ENCODE measurements at places on chromosomes 13 and 19. TPM values are rescaled to one million over a fixed set of nuclear protein-coding genes. Genes with fewer than 3 reads are reported as not detected.

DNA sequence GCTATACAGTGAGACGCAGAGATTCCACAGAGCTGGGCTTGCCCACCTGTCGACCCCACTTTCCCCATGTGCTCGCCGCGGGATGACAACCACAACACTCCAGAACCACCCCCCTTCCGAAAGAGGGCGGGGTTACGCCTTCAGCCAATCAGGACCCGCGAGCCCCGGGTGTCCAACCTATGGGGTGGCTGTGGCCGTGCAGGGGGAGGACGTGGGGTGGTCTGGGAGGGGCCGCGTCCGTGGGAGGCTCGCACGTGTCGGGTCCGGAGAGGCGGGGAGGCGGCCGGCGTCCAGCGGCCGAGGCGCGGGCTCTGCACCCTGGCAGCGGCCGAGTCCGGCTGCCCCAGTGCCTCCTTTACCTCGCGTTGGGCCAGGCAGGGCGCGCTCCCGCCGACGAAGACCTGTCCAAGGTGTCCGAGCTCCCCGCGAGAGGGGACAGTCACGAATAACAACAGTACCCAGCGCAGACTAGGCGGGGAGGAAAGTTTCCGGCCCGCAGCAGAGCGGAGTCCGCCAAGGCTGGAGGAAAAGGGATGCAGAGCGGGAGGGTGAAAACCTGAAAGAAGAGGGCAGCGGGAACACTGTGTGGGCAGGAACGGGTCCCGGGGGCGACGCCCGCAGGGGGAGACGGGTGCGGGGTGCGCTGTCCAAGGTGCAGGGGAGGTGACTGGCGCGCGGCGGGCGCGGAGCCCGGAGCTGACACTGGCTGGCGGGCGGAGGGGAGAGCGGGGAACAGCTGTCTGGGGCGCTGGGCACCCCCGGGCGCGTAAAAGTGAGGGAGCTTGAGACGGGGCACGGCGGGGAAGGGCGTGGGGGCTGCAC lies 911 bp downstream of the ENOX1 start:
- H3K27ac ChIP-seq, result no peak overlapping the region
- H3K4me3 ChIP-seq, result peak overlapping the region; percentile 75
- peaks cover 64% of the 10 kb centered on the region for H3K27me3 ChIP-seq
- DNase-seq, result peak; percentile 88
- no peaks in the 10 kb centered on the region for H3K36me3 ChIP-seq

GRCh38 chr19:13506471-13506820 lies at the start of gene CACNA1A:
CACNA1A (minus strand) TSS chr19:13506479; CDS start chr19:13506224, 255 bp downstream.
- H3K4me3 ChIP-seq, result peak within 1 kb of the TSS; percentile 66
- H3K4me1 ChIP-seq, result no peaks in the 10 kb centered on the region
- H3K27me3 ChIP-seq, result peaks cover 58% of the 10 kb centered on the region
- no peak for DNase-seq
- H3K36me3 ChIP-seq, result no peaks in the 10 kb centered on the region
- no peak within 1 kb of the TSS for H3K27ac ChIP-seq

DNA sequence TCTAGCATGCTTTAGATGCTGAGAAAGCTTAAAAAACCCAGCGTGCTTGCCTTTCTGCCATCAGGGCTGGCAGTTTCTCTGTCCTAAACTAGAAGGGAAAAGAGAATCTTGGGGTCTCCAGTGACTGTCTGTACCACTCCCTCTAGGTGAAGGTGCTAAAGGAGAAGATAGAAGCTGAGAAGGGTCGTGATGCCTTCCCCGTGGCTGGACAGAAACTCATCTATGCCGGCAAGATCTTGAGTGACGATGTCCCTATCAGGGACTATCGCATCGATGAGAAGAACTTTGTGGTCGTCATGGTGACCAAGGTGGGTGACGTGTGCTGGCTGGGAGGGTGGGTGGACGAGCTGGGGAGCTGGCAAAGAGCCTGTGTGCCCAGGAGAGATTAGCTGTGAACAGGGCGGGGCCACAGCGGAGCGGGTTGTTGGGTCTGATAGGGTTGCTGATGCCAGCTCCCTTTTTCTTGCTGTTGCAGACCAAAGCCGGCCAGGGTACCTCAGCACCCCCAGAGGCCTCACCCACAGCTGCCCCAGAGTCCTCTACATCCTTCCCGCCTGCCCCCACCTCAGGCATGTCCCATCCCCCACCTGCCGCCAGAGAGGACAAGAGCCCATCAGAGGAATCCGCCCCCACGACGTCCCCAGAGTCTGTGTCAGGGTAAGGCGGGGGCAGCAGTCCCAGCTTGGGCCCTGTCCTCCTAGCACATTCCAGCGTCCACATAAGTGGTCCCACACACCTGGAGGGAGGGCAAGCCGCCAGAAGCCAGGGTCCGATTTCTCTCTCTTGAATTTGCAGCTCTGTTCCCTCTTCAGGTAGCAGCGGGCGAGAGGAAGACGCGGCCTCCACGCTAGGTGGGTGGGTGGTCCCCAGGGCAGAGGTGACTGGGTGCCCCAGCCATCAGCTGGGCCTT lies 2.3 kb downstream of the RAD23A start:
- DNase-seq, result no peak
- peak overlapping the region; percentile 84 for H3K4me3 ChIP-seq
- no peak overlapping the region for H3K27ac ChIP-seq
- no peaks in the 10 kb centered on the region for H3K4me1 ChIP-seq
- H3K36me3 ChIP-seq, result peaks cover 60% of the 10 kb centered on the region
- H3K27me3 ChIP-seq, result no peaks in the 10 kb centered on the region

- no peak for DNase-seq
- H3K4me3 ChIP-seq, result no peak overlapping the region
- no peak overlapping the region for H3K27ac ChIP-seq
- H3K36me3 ChIP-seq, result peaks cover 64% of the 10 kb centered on the region
- H3K4me1 ChIP-seq, result no peaks in the 10 kb centered on the region
Observed at GRCh38 chr13:79374578-79374977, 31.5 kb downstream of the RBM26 start.

- H3K36me3 ChIP-seq, result peaks cover 28% of the 10 kb centered on the region
- no peak overlapping the region for H3K27ac ChIP-seq
- DNase-seq, result peak; percentile 90
Observed at GRCh38 chr19:40578442-40578908, 1.8 kb downstream of the SHKBP1 start.

DNA sequence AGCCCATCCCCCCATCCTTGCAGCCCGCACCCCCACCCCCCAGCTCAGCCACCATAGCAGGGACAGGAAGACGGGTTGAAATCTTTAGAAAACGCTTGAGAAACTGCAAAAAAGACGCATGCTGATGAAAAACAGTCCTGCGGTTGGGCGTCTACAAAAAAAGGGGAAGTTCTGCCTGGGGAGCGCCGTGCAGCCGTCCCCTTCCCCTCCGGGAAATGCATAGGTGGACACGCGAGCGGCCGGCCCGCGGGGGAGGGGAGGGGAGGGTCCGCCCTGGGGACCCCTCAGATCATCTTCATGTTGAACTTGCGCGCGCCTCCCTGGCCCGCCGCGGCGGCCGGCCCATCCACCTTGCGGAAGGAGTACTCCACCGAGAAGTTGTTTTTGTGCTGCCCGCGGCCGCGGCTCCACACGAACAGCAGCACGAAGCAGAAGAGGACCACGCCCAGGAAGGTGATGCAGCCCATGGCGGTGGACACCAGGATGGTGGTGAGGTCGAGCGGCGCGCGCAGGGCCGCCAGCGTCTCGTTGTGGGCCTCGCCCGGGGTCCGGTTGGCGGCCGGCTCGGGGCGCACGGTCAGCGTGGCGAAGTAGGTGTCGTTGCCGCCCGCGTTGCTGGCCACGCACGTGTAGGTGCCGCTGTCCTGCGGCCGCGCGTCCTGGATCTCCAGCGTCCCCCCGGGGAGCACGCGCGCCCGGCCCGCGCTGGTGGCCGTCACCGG lies 7.9 kb upstream of the PEAK3 start:
- peaks cover 98% of the 10 kb centered on the region for H3K27me3 ChIP-seq
- no peaks in the 10 kb centered on the region for H3K36me3 ChIP-seq
- DNase-seq, result peak; percentile 70
- H3K4me3 ChIP-seq, result no peak overlapping the region
- H3K4me1 ChIP-seq, result no peaks in the 10 kb centered on the region

DNA sequence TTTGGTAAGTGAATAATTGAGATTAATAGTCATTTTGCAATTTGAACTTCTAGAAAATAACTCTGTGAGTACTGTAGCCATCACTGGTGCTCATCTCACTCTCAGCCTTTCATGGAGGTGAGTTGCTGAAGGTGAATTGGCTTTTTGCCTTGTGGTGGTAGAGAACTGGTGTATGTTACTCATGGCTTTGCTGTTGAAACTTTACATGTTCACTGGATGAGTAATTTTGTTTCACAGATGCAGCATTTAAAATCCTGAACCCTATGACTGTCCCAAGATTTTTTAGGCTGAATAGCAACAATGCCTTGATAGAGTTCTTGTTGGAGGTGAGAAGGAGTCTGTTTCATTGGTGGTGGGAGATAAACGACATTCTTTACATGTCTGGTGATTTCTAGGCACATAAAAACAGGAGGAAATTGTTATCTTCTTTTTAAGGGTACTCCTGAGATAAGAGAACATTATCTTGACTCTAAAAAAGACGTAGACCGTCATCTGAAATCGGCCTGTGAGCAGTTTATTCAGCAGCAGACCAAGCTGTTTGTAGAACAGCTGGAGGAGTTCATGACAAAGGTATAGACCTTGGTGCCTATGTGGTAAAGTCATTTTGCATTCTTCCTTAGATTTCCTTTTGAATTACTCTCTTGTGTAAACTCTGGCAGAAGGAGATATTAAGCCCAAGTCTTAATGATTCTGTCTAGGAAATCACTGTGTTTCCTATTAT lies 53.9 kb downstream of the COG3 start:
- no peaks in the 10 kb centered on the region for H3K27me3 ChIP-seq
- DNase-seq, result no peak
- H3K27ac ChIP-seq, result no peak overlapping the region
- H3K4me3 ChIP-seq, result peak overlapping the region; percentile 50

DNA sequence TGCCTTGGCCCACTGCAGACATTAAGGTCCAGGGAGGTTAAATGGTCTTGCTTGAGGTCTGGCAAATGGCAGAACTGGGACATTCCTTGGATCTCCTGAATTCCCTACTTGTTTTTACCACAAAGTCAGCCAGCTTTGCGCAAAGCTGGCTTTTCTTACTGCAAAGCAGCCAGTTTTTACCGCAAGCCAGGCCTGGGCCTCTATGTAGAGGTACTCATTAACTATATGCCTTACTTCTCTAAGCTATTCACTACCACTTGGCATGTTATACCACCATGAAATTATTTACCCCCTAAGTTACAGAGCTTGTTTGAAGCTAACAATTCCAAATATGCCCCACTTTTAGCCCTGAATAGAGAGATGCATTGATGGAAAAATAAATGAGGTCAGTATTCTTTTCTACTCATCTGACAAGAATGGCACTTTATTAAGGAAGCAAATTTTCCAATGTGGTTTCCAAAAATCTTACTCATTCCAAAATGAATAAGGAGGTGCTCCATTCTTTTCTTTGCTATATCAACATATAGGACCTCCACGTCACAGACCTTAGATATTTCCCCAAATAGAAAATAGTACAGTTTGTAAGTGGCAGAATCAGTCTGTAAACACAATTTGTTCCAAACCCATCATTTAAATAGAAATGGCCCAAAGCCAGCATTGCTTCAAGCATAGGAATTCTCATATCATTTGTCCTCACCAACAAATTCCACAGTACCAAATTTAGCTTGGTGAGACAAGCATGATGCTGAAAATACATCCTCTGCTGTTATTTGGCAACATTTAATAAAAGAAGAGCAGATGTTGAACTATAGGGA lies 143.9 kb upstream of the TSC22D1 start:
- no peak overlapping the region for H3K27ac ChIP-seq
- H3K4me1 ChIP-seq, result no peaks in the 10 kb centered on the region
- no peak overlapping the region for H3K4me3 ChIP-seq
- no peak for DNase-seq
- H3K36me3 ChIP-seq, result no peaks in the 10 kb centered on the region

DNA sequence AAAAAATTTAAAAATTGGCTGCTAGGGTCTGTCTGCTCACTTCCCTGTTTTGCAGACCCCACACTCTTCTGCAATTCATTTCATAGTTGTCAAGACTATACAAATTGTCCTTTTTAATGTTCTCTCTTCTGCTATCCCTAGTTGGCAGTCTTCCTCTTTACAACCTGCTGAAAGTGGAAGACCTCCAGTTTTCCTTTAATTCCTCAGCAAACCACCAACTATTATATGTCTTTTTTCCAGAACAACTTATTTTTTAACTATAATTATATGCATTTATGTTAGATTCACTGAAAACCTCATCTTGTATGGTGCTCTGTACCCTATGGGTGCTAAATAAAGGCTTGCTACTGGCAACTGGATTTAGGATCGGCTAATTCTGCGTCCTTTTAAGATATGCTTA lies 1.1 kb upstream of the PHF11 start:
- H3K36me3 ChIP-seq, result no peaks in the 10 kb centered on the region
- no peaks in the 10 kb centered on the region for H3K27me3 ChIP-seq
- H3K4me3 ChIP-seq, result peak overlapping the region; percentile 71
- no peak overlapping the region for H3K27ac ChIP-seq
- no peak for DNase-seq

DNA sequence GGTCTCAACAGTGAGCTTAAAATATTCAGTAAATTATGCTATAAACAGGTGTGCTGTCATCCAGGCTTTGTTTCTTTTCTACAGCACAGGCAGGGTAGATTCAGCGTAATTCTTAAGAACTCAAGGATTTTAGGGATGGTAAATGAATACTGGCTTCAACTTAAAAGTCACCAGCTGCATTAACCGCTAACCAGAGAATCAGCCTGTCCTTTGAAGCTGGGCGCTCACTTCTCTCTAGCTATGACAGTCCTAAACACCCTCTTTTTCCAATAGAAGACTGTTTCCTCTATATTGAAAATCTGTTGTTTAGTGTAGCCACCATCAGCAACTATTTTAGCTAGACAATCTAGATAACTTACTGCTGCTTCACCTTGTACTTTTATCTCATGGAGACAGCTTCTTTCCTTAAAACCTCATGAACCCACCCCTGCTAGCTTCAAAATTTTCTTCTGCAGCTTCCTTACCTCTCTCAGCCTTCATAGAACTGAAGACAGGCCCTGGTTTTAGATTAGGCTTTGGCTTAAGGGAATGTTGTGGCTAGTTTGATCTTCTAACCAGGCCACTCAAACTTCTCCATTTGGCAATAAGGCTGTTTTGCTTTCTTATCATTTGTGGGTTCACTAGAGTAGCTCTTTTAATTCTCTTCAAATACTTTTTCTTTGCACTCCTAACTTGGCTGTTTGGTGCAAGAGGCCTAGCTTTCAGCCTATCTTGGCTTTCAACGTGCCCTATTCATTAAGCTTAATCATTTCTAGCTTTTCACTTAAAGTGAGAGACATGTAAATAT lies 89.5 kb downstream of the USP12 start:
- DNase-seq, result no peak
- H3K4me1 ChIP-seq, result no peaks in the 10 kb centered on the region
- H3K27ac ChIP-seq, result no peak overlapping the region

DNA sequence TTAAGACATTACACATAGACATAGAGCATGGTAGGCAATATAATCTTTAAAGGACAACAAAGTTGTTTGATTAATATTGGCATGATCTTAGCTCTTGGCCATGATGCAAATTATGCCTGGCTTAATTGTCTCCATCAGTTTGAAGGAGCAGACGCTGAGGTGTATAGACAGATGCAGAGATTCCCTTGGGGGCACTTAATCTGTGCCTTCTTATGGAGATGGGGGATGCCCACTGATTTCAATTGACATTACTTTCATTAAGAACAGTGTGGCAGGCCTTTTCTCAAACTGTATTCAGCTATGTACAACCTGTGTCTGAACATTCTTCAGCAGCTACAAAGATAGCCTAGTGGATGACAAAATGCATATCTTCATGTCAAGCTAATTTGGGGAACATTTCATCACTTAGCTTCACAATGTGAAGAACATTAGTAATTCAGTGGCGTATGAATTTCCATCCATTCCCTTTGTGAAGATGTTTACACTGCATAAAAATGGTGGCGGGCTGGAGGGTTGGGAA lies 85.3 kb upstream of the MYCBP2 start:
- H3K4me3 ChIP-seq, result no peak overlapping the region
- no peaks in the 10 kb centered on the region for H3K27me3 ChIP-seq
- H3K36me3 ChIP-seq, result no peaks in the 10 kb centered on the region

Gene RASAL3
- not detected for total RNA-seq

Gene HIF3A
- 41.6 TPM for total RNA-seq

Gene PSG4
- total RNA-seq, result not detected

Gene SLC6A16
- total RNA-seq, result 3.3 TPM

Gene HOMER3
- 23.1 TPM for total RNA-seq

All from endodermal cell (in vitro differentiated cells).